ENCODE measurements at places on chromosomes 16 and 17.

- no peak for DNase-seq
Observed at GRCh38 chr16:47722046-47722445, 260.9 kb downstream of the PHKB start.

GRCh38 chr16:57628008-57628781 is at the start of gene ADGRG1:
Gene ADGRG1, plus strand, starts transcription at chr16:57628630. Its CDS starts 21,658 bp downstream, at chr16:57650288.
- peak; percentile 57 for DNase-seq

DNA sequence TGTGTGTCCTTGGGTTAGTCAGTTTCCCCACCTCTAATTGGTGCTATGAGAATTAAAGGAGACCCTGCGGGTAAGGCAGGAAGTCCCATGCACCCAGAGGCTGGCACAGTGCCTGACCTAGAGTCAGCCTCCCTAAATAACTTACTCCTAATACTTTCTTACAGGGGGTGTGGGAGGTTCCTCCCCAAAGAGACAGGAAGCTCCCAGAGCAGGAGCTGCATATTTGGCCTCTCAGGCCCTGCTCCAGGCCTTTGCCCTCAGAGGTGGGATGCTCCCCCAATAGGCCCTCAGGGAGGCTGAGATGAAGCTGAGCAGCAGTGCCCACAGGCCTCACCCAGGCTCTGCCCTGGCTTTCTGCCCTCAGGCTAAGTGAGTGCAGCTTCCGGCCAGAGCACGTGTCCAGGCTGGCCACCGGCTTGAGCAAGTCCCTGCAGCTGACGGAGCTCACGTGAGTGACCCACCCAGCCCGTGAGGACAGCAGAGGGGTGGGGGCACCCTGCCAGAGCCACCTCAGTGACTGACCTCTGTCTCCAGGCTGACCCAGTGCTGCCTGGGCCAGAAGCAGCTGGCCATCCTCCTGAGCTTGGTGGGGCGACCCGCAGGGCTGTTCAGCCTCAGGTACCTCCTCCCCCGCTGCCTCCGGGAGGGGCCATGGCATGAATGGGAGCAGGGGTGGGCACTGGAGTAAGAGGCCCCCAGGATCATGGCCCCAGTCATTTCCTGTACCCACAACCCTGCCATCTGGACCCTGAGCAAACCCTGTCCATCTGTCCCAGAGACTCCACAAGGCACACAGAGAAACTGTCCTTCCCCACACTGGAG is 31.1 kb upstream of the CPNE2 start:
- DNase-seq = no peak

DNA sequence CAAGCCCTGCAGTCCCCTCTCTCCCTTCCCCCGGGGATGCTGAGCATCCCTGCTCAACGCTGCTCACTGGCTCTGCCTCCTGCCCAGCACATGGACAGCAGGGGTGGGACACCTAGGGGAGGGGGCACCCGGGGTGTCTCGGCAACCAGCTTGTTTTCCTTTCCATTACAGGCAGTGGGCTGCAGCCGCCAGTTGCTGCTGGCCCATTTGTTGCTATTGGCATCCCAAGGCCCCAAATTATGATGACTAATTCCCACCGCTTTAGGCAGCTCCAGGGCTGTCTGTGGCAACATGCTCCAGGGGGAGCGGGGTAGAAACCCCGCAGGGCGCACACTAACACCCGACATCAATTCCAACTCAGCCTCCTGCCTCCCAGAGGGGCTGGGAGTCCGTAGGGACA is 4.9 kb downstream of the SDK2 start:
- DNase-seq = no peak

- no peak for DNase-seq
Observed at GRCh38 chr17:72205357-72205756, 84.5 kb downstream of the SOX9 start.

- DNase-seq = no peak
Observed at GRCh38 chr16:25855063-25855462, 163.3 kb downstream of the HS3ST4 start.

GRCh38 chr17:56499799-56500388 is 93.6 kb upstream of the NOG start:
- DNase-seq = no peak

DNA sequence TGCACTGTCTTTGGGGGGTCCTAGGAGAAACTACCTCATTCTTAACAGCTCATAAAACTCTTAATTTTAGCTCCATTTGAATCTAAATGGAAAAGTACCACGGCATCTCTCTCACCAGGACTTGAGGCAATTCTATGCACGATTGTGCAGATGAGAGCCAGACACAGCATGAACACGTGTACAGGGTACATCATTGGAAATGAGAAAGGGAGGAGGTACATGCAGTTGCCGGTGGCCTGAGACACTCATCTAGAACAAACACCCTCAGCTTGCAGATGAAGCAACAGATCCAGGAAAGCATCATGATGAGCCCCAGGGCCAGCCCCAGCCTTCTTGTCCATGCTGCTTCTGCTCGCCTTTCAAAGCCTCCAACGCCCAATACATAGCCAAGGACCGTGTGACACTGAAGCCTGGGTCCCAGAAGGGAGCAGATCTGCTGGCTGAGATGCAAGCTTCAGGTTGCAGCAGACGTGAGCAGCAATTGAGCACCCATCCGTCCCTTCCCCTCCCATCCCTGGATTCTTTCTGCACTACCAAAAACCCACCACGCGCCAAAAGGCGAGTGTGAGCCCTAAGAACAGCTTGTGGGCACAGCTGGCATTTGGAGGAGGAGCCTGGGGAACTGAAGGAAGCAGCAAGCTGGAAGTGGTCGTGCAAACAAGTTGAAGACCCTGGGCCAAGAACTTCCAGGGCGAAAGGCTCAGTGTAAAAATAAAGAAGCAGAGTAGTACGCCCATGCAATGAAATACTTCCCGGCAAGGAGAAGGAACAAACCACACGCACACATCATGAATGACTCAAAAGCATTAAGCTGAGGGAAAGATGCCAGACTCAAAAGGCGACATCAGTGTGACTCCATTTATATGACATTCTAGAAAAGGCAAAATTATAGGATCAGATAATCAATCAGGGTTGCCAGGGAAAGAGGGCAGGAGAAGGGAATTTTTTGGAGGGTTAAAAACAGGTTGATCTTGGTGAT is 7.3 kb upstream of the RCVRN start:
- DNase-seq = no peak

DNA sequence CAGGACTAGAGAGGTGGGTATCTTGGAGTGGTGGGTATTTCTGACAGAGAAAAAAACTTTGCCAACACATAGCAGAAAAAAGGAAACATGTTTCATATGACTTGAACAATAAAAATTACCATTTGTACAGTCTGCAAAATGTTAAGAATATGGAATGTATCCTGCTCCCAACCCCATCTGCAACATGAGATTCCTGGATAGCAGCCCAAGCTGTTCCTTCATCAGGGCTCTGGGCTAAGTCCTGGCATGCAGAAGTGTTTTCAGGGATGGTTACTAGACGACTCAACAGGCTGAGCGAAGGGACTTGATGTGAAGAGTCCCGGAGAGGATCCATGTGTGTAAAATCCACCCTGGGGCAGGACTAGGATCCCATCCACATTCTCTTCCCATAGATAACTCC is 121.0 kb upstream of the IRX3 start:
- DNase-seq = no peak

DNA sequence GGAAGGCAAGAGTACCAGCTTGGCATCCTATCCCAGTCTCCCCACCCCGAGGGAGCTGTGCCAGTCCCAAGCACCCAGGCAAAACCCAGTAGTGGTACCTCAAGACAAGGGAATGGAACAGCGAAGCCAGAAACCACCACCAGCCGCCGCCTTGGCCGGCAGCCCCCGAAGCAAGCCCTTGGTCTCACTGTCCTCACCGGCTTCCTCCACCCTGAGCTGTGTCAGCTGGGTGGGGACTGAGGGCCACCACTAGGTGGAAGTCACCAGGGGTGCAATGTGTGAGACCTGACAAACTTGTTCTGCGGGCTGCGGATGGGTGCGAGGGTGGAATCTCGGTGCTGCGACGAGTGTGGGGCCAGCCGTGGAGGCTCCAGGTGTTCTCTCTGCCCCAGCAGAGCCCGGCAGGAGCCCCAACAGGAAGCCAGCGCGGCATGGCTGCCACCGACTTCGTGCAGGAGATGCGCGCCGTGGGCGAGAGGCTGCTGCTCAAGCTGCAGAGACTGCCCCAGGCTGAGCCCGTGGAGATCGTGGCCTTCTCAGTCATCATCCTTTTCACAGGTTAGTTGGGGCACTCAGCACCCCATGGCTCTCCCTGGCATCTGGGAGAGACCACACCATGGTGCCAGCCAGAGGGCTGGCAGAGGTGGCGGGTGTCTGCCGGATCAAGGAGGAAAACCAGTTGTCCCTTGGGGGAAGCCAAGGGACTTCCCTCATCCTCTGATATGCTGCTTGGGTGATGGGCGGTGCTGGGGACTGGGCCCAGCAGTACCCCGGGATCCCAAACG is 6.7 kb downstream of the SMIM5 start:
- no peak for DNase-seq

- no peak for DNase-seq
Observed at GRCh38 chr17:1216217-1217088, 36.7 kb upstream of the ABR start.

DNA sequence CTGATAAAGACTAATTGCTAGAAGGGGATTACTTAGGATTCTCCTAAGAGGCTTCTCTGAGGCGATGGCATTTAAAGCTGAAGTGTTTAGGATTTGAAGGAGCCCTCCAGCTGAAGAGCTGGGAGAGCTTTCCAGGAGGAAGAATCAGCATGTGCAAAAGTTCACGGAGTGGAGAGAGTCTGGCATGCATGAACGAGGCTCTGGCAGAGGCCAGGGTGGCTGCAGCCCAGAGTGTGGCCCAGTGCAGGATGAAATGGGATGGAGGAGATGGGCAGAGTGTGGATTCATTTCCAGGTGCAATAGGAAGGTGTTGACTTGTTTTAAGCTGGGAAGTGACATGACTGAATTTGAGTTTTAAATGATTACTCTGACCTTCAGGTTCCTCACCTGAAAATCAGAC is 249.0 kb upstream of the CCL2 start:
- no peak for DNase-seq

GRCh38 chr17:19331134-19331533 is 31.4 kb downstream of the B9D1 start:
- DNase-seq = no peak

GRCh38 chr16:84193480-84193879 is 2.5 kb downstream of the ADAD2 start:
- no peak for DNase-seq

DNA sequence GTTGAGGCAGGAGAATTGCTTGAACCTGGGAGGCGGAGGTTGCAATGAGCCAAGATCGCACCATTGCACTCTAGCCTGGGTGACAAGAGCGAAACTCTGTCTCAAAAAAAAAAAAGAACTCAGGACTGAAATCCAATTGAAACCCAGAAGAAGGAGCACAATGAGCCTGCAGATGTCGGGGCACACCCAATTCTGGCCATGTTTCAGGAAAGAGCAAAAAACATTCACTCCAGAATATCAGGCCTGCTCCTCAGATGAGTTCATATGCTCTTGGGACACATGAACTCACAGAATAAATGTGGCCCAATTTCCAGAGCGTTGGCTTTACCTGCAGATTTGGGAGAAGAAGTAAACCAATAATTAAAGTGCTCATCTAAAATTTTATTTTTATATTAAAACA is 3.0 kb upstream of the CMTM2 start:
- no peak for DNase-seq

- DNase-seq = no peak
Observed at GRCh38 chr17:29112771-29113295, 67.4 kb downstream of the MYO18A start.

- no peak for DNase-seq
Observed at GRCh38 chr16:4677390-4677789, 16.0 kb upstream of the NUDT16L1 start.

GRCh38 chr17:82034371-82035011 is 3.0 kb downstream of the DCXR start:
- DNase-seq = no peak

DNA sequence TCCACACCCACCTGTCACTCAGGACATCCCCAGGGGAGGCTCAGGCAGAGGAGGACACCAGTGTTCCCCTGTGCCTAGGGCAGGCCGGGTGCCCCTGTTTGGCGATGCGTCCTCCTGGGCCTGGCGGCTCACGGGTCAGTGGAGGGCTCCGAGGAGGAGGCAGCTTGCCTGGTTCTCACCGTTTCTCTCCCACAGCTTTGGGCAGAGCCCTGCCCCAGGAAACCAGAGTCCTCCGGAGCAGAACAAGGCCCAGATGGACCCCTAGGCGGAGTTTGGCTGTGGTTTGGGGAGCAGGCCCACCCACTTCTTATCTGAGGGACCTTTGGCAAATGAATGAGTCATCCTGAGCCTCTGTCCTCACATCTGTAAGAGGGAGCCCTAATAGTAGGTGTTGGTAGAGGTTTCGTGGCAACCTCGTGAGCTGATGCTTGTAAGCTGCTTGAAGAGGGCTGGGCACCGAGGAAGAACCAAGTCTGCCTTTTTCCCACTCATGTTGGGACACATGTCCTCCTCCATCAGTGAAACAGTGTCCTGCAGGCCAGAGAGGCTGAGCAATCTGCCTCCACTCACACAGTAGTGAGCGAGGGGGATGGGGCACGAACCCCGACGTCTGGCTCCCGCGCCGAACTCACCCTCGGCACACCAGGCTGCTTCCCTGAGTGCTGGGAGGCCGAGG is 247.0 kb upstream of the CIBAR2 start:
- no peak for DNase-seq

DNA sequence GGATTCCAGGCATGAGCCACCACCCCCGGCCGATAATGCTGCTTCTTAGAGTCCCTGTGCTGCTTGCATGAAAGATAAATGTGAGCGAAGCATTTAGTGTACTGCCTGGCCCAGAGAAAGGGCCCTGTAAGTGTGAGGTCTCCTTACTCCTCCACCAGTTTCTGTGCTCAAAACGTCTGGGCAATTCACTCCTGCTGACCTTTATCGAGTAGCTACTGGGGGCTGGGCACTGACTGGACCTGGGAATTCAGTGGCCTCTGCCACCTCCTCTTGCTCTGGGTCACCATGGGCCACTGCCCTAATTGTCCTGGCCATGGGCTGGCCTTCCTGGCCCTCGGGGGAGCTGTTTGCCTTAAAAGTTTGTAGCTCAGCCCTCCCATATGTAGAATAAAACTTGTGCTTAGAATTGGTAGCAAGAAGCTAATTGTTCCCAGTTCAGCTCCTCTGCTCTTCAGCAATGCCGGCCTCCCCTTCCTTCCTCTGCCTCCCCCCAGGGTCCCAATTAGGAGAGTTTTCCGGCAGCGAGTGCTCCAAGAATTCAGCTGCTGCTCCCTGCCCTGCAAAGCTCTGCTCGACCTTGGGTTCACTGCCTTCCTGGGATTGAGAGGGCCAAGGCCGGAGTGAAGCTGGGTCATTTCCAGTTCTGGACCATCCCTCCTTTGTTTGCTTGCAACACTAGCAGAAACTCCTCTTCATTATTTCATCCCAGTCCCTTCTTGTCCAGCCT is 98.9 kb upstream of the CDC42EP4 start:
- DNase-seq = no peak

All from activated CD8-positive, alpha-beta memory T cell treated with anti-CD3 and anti-CD28 coated beads, Interleukin-2, amount 50 U/mL, for 4 hours (primary cell).